ENCODE measurements at places on chromosomes 2 and 18.

GRCh38 chr2:175575346-175576258 lies 394.1 kb upstream of the ATP5MC3 start:
- DNase-seq, result no peak

- no peak for DNase-seq
Observed at GRCh38 chr2:52874466-52875106, 893.0 kb upstream of the CHAC2 start.

GRCh38 chr2:119049968-119050704 lies 108.1 kb downstream of the MARCO start:
- no peak for DNase-seq

DNA sequence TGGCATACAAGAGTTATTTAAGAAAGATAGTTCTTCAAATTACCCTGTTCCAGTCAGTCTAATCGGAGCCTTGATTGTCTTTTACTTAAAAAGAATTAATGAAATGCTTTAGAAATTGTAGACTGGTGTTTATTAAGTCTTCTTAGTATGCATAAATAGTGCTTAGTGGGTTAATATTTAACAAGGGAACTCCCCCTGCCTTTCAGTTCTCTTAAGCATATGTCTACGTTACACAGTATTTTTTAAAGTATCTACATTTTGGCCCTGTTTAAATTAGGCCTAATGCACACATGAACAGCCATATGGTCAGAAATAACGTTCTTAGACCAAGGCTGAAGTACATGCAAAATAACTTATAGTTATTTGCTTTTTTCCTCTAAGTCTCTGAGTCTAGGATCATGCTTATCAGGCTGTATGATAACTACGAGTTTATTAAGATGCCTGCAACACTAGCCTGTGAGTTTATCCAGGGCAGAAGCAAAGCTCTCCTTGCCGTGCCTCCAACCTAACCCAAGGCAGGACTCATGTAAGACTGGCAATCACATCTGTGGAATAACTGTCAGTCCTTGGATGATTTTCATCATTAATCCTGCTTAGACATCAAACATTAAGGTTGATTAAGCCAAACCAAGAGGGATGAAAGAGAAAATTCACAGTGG lies 6.7 kb downstream of the BCL2 start:
- no peak for DNase-seq

GRCh38 chr2:229022071-229022470 lies 249.0 kb downstream of the PID1 start:
- DNase-seq, result no peak
